T-helper 17 cell (primary cell): ENCODE measurements at places on chromosomes 6 and 20. TPM values are rescaled to one million over a fixed set of nuclear protein-coding genes. Genes with fewer than 3 reads are reported as not detected.

DNA sequence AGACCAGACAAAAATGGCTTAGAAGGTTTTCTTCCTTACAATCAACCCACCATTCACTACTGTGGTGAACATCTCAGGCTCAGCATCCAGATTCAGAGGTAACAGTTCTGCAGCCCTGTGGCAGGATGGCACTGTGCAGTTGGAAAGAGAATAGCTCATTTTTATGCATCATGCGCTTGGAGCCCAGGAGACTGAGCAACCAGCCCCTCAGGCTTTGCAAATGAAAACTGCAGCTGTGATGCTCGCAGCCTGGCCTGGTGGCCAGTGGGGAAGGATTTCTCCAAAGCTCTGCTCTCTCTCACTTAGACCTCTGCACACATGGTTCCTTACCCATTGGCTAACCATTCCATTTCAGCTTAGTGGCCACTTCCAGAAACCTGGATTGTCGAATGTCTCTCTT, 45.8 kb downstream of the GABRR2 start:
- no peak for DNase-seq

NFYA gene
- total RNA-seq: 28.2 TPM

DNAH8 gene
- total RNA-seq: 0.05 TPM

COL9A3 gene
- not detected for total RNA-seq

DNA sequence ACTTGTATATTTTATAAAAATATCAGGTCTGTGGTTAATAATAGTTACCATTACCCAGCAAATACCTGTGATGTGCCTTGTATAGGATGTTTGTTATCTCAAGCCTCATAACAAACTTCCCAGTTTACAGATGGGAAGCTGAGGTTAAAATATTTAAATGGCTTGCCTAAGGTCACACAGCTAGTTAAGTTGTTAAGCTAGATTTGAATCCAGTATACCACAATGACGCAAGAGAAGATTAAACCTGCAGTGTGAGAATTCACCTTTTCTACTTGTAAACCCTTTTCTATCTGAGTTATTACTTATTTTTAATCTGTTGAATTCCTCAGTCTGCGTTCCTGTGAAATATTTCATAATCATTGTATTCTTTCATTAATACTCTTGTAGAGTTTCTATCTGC, 4.9 kb downstream of the DSP start:
- DNase-seq: no peak

WFDC12 gene
- not detected for total RNA-seq

- no peak for DNase-seq
Measured at GRCh38 chr20:5309971-5310370, 6.8 kb downstream of the PROKR2 start.

BPI gene
- not detected for total RNA-seq

DNA sequence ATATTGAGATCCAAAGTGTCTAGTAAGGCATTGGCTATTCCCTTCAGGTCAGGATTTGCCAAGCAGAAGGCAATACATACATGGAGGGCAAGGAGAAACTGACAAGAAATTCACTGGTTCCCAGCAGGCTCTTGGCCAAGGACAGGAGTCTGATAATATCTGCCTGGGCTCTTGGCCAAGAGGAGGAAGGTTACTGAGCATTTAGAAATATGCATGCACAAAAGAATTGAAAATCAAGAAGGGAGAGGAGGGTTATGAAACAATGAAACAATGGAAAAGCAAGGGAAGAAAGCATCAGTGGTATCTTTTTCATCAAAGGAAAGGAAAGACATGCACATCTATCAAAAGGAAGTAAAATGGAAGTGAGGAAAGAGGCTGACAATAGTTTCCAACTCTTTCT, 42.4 kb downstream of the ARHGAP18 start:
- DNase-seq: no peak

DNA sequence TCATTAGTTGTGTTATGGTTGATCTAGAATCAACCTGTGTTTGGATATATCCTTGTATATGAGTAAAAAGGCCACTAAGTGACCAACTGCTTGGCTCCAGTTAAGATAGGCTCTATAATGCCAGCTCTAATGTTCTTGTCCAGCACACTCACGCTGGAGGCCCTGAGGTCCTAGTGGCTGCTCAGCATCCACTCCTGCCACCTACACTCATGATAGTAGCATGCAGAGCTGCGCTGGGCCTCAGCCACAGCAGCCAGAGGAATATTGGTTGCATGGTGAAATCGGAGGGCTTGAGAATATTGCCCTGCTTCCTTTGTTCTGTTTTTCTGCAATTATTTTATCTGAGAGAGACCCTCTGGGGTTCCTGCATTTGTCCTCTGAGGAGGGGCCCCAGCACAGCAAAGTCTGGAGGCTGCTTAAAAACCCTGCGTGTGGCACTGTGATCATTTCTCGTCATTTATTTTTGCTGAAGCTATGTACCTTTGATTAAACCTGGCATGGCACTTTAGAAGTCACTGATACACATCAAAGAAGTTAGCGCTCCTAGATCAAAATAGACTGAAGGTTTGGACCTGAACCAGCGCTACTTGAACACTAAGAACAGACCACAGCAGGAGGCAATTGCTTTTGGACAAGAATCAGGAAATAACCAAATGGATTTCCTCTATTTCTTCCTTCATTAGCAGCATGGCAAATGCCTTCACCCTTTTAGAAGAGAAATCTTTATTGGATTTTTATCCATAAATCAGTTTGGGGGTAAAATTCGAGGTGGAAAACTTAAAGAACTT, 398.4 kb upstream of the ID4 start:
- no peak for DNase-seq

DNA sequence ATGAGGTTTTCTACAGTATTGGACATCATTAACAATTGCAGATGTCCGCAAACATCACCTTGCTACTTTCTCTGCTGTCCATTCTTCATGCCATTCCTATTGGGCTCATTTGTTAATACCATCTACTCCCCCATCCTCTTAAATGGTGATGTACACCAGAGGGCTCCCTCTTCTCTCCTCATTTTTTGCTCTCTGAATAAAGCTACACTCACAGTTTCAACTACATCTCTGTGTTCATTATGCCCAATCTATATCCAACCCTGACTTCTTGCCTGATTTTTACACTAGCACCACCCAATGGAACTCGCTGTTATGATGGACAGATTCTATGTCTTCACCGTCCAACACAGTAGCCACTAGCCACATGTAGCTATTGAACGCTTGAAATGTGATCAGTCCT, 288.1 kb upstream of the ID4 start:
- no peak for DNase-seq

PSORS1C2 gene
- total RNA-seq: not detected

DNA sequence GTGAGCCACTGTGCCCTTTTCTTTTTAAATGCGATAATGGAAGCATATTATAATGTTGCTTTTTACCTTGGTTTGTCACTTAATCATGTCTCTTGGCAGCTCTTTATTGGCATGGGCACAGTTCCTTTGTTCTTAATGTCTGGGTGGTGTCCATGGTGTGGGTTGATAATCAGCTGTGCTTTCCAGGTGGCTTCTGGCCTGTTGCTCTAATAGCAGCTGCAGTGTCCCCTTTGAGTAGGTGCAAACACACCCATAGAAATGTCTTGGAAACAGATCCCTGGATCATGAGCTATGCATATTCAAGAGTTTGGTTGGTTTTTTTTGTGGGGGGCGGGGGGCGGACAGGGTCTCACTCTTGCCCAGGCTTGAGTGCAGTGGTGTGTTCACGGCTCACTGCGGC, 29.9 kb downstream of the EFCAB8 start:
- DNase-seq: no peak

DNA sequence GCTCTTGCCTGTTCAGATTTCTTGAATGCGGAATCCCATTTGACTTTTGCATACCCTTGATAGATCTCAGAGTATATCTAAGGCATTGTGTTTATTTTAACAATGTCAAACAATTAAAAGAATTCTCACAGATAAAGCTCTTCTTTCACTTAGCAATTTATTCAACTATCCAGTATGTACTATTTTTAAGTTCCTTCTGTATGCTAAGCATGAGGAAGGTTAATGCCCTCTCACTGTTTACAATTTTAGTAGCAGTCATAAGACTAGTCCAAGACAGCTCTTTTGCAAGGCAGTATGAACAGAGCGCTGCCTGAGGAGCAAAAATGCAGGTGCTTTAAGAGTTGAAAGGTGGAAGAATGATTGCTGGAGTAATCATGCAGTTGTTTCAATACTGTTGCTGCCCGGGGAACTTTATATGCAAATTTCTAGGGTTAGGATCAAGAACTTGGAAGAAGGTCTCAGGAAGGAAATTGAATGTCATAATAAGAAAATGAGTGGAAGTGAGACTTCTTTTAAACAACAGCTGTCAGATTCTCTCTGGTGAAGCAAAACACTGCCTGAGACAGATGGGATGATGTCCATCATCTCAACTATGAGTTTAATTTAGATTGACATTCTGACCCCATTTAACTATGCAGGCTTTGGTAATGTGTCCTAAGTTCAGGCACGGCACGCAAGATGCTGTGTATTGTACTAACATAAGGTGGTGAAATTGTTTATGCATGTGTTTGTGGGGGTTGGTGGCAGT, 1303.5 kb upstream of the CITED2 start:
- DNase-seq: no peak

HLA-DRB1 gene
- 39.8 TPM for total RNA-seq

GRCh38 chr6:116631379-116631990, 15.2 kb downstream of the RSPH4A start:
- no peak for DNase-seq

DNA sequence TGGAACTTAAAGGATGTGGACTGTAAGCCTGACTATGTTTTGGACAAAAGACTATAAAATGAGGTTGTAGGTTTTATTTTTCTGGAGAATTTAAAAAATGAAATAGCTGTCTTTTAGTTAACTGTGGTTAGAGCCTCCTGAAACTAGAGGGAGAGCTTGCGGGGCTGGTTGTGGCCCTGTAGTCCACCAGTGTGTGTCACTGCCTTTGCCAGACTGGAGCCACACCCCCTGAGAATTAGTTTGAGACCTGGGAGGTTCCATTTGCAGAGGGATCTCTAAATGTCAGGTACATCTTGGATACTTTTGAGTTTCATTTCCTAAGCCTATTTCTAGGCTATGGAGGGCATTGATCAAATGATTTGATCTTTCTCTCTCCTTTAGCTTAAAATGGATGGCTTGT, 20.8 kb downstream of the ZC2HC1B start:
- no peak for DNase-seq
